ENCODE measurements at places on chromosomes 2 and 18.

DNA sequence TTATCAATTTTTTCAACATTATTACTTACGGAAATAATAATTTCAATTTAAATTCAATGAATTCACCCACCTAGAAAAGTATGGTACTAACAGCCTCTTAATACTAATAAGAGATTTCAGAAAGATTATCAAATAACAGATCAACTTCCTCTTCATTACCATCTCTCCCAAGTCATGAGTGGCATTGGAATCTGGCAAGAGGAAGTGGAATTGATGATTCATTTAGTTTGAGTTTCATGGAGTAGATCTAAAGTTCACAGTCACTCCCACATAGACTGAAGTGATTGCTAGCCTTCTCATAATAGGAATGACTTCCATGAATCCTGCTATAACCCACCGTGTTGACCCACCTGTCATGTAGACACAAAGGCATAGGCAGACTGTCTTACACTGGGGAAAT is 77.7 kb upstream of the WDR75 start:
- no peak for DNase-seq

- DNase-seq, result no peak
These were observed 188.5 kb downstream of the TPGS2 start for GRCh38 chr18:36640021-36640952.

GRCh38 chr2:9126540-9126939 is 80.1 kb upstream of the ASAP2 start:
- DNase-seq, result no peak

GRCh38 chr2:76895469-76895868 is 626.7 kb downstream of the LRRTM4 start:
- DNase-seq, result no peak

GRCh38 chr18:22564036-22564435 is 146.3 kb upstream of the CTAGE1 start:
- DNase-seq, result no peak

DNA sequence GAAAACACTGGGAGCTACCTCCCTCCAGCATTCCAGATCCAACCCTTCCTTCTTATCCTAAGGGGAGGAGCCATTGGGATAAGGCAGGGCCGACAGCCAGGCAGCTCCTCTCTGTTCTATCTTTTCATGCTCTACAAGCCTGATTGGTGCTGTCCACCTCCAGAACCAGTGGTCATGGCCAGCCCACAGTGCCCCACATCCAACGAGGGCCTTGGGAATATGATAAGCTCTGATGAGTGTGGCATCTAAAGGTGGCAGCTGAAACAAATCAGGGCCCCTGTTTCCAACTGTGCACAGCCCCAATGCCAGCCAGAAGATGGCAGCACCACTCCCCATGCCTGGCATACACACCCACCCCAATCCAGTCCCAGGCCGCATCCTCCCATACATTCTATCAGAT is 329.3 kb downstream of the C1D start:
- DNase-seq, result no peak

DNA sequence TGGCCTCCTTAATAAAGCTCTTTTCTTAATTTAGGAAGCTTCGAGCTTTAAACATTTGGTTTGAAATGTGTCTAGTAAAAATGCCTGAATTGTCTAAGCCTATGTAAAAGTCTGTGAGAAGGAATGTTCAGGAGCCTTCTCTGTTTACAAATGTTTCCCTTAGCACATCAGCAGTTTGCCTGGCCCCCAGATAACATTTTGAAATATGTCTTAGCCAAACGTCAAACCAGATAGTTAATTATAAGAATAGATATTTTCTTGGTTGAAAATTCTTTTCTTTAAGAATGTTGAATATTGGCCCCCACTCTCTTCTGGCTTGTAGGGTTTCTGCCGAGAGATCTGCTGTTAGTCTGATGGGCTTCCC is 498.6 kb downstream of the CCDC85A start:
- DNase-seq, result no peak

DNA sequence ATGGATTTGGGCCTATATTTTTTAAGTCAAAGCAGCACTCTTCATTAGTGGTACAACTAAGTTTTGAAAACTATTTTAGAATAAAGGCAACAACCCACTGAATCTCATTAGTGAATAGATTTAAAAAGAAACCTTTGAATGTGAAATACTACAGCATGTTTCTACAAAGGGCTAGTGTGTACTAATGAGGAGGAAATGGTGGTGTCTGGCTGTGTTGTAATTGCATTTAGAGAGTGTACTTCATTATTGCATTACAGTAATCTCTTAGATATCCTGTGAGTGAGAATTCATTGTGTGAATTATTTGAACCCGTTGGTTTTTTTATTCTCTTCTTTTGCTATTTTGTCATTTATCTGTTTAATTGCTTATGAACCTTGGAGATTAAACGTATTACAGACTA is 575.4 kb upstream of the FAM98A start:
- no peak for DNase-seq

GRCh38 chr2:238083919-238084318 is 16.2 kb upstream of the ESPNL start:
- DNase-seq, result no peak

GRCh38 chr2:65545837-65546805 is 113.7 kb upstream of the SPRED2 start:
- no peak for DNase-seq

GRCh38 chr2:86466306-86466705 is 25.1 kb downstream of the KDM3A start:
- DNase-seq, result no peak

DNA sequence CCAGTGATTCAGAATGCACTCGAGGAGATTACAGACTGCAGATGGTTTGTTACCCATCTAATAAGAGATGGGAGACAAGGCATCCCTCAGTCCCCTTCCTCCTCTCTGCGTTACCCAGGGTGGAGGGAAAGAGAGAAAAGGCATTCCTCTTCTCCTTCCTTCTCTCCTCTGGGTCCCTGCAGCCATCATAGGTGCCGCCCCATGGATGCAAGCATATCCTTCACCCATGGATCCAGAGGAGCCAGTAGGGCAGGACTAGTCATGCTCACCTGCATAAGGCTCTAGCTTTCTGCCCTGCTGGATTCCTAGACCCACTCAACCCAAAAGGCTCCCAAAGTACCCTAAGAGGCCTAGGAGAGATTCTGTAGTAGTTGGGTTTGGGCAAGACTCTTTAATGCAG is 20.4 kb downstream of the CMPK2 start:
- DNase-seq, result no peak

DNA sequence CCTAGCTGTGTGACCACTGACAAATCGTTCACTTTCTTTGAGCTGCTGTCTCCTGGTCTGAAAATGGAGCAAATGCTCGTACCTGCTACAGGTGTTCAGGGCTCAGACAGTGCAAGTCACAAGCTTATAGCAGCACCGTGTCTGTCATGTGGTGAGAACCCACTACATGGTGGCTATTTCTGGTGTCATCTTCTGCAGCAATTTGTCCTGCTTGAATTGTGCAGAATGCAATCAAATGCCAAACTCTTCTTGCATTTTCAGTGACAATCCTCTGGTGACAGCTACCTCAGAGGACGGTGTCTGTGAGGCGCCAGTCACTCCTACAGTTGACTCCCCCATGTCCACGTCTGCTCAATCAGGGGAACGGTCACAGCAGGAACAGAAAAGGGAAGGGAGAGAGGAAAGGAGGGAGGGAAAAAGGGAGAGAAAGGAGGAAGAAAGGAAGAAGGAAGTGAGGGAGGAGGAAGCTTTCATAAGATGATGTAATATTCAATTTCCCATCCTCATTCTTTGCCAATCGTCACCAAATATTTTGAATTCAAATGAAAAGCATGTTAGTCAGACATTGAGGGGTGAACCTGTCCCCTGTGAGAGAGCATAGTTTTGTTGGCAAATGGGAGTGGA is 122.2 kb downstream of the BCL2 start:
- DNase-seq, result no peak

DNA sequence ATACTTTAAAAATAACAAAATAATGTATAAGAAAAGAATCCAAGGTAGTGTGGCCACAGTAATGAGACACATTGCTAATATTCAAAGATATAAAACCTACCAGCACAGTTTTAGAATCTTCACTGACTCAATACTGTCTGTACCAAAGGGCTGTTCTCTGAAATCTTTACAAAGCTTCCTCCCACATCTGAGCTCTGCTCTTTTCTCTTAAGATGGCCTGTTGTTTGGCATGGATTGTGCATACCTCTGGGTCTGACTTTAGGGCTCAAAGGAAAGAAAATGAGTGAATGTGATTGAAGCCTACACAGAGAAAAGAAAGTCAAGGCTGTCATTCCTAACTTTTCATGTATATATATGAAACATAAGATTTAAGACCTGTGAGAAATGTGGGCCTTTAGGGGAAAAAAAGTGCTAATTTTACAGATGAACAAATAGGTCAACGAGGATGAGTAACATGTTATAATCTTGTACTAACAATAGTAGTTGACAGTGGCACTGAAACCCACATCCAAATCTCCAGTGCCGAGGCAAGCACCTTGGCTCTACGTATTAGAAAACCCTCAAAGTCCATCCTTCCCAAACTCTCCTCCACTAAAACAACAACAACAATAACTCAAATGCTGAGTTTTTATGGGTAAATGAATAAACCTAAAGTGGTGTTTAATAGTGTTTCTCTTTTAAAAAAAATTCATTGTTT is 114.2 kb downstream of the ZNF521 start:
- no peak for DNase-seq

DNA sequence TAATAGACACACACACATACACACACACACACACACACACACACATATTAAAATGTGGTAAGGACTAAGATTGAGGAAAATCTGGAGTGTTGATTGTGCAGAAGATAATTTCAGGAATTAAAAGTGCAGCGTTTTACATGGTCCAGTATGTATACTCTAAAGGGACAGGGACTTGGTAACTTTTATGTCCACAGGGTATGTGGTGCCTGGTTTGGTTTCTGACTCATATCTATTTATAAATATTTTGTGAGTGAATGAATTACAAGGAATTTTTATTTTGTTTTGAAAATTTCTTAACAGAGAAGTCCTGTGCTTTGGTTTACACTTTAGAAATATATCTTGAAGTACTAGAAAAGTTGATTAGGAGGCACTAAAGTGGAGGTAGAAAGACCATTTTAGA is 287.7 kb upstream of the NXPH2 start:
- no peak for DNase-seq

GRCh38 chr2:230202430-230203109 is 17.2 kb downstream of the SP110 start:
- no peak for DNase-seq

DNA sequence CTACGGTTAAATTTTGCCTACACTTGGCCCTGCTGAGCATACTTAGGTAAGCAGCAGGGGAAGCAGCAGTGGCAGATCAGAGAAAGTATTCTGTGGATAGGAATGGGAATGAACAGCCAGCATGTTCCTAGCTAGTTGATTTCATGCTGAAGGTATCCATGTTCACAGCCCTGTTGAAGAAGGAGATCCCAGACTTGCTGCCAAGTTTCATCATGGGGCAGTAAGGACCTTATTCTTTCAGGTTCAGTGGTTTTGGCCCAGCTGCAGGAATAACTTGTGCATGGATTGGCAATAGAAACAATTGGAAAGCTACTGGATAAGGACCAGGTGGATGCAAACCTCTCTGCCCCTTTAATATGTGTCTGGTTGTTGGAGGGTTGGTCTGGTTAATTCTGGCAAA is 98.2 kb upstream of the TMEM178A start:
- DNase-seq, result no peak

GRCh38 chr2:41686156-41686555 is 361.7 kb upstream of the PKDCC start:
- no peak for DNase-seq

GRCh38 chr18:398935-399630 is 101.4 kb downstream of the COLEC12 start:
- DNase-seq, result no peak

GRCh38 chr2:157190151-157190550 is 67.4 kb upstream of the GALNT5 start:
- no peak for DNase-seq

GRCh38 chr18:49858309-49859020 is 45.1 kb upstream of the ACAA2 start:
- DNase-seq, result peak; percentile 15

DNA sequence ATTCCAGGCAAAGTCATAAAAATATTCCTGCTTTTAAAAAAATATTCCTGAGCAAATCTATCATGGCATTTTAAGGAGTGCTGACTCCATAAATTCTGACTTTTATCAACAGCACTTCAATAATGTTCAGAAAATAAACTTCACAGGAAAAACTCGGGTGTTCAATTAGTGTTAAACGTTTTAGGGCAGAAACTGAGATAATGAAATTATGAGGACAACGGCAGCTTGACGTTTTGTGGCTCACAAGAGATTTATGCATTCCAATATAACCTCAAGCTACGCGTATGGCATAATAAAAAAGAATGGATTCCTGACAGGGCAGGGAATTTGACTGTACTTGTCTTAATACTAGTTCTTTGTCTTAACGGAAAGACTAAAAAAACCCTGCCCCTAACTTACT is 133.2 kb downstream of the ICOS start:
- no peak for DNase-seq

- DNase-seq, result no peak
These were observed 36.5 kb upstream of the HTR2B start for GRCh38 chr2:231161252-231161839.

- no peak for DNase-seq
These were observed 35.8 kb upstream of the AFF3 start for GRCh38 chr2:100178085-100178788.

DNA sequence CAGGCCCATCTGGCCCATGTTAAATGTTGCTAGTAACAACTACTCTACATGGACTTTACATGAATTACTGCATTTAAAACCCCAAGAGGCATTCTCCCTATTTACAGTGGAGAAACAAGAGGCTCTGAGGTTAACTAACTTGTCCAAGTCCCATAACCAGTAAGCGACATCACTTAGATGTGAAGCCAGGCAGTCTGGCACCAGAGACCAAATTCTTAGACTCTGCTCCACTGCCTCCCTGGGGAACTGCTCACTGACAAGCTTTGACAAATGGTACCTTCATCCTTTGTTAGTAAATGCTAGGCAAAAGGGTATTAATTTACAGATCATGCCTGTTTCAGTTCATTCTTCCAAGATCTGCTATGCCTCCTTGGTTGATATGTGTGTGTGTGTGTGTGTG is 124.8 kb downstream of the AFF3 start:
- DNase-seq, result no peak

GRCh38 chr2:134776836-134777235 is 58.0 kb upstream of the TMEM163 start:
- no peak for DNase-seq

GRCh38 chr2:63124850-63125249 is 74.2 kb downstream of the OTX1 start:
- DNase-seq, result no peak

DNA sequence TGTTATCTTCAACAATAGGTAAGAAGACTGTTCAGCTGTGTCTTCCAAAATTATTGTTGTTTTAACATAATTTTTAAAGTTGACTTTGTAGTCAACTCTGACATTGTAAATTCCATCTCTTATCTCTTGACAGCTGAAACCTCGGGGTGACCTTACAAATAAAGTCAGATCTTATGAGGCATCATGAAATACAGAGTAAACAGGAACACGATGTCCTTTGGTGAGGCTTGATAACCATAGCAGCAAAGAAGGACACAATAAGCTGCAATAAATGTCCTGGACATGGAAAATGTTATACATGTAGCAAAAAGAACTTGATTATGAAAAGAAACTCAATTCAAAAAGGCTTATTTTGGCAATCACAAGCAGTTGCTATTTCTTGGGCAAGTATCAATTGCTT is 618.9 kb upstream of the SLC39A10 start:
- no peak for DNase-seq

GRCh38 chr2:39568116-39568515 is 97.6 kb upstream of the TMEM178A start:
- no peak for DNase-seq

All from GDM1 (cell line).